Stimulated activated CD4-positive, alpha-beta T cell treated with anti-CD3 and anti-CD28 coated beads, Interleukin-15, amount 100 ng/mL, for 1 hour (primary cell): ENCODE measurements at places on chromosomes 6 and 20.

- no peak for DNase-seq
Measured at GRCh38 chr6:45902984-45903383, 112.7 kb downstream of the CLIC5 start.

DNA sequence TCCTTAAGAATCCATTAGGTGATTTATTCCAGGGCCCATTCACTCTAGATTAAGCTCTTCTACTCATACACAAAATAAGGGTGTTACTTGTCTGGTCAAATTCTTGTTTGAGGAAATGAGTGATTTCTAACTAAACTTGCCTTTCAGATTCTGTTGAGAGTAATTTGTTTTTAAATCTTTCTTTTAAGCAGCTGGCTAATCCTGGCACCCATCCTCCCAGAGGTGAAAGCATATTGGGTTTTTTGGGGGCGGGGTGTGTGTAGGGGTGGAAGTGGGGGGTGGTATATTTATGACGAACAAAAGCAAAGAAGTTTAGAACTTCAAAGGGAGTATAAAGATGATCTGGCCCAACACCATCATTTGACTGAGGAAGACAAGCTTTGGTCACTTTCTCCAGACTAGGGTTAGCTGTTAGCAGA is 94.7 kb downstream of the RTN4IP1 start:
- no peak for DNase-seq

GRCh38 chr20:17541996-17542395 is 10.8 kb upstream of the BFSP1 start:
- no peak for DNase-seq

DNA sequence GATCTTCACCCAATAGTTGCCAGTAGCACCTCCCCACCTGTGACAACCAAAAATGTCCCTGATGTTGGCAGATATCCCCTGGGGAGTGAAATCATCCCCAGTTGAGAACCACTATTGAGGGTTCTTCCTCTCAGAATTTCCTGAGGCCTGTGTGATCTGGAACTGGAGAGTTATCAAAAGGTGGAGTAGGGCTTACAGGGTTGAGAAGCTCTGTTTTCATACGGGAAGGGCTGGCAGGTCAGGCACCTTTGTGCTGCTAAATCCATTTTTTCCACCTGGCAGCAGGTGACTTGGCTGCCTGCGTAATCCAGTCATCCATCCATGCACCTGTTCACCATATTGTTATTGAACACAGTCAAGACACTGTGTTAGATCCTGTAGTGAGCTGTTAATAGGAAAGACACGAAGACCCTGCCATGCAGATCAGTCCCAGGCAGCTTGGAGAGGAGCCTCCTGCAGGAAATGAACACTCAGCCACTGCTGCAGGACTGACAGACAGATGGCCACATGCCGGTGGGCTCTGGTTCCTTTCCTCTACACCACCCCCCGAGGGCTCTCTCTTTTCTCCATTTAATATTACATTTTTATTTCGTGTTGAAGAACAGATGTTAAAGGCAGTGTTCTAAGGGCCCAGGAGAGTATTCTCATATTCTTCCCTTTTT is 5.4 kb downstream of the DUSP22 start:
- DNase-seq: no peak

DNA sequence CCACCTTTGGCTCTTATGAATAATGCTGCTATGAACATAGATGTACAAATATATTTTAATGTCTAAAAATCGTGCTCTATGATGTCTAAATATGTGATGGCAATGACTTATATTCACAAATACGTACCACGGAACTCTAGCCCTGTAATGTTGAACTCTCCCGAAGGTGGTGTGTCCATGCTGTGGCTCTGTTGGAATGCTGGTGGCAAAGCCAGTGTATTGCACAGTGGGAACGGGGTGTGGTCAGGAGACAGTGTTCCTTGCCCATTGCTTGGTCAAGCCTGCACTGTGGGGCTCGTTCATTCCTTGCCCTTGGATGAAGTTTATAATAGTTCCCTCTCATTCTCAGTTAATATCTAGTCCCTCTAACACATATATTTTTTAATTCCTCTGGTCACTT is 109.6 kb downstream of the MTHFD1L start:
- no peak for DNase-seq

- DNase-seq: no peak
Measured at GRCh38 chr6:53151676-53152075, 3.0 kb upstream of the GCM1 start.

DNA sequence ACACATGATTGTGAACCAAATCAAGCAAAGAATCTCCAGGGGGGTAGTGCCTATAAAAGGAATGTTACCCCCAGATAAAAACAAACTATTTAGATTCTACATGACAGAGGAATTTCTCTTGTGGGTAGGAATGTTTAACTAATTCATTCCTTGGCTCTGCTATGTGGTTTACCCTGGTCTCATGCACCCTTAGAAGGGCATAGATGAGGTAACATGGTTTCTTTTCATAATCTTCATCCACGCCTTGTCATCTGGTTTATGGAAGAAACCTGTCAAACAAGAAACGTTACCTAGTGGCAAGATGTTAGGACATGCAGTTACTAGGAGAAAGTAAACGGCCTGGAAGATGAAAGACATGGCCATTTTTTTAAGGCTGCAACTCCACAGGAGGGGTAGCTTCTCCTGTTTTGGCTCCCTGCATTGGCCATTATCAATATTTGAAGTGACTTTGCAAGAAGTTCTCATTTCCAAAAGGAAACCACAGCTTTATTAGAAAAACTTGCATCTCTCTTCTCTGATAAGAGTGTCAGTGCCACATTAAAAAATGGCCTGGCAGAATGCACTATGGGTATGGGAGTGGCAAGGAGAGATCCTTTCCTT is 45.5 kb downstream of the STX11 start:
- DNase-seq: no peak

GRCh38 chr20:8331740-8332412 is 199.8 kb downstream of the PLCB1 start:
- DNase-seq: no peak

GRCh38 chr20:51931371-51931781 is 129.1 kb upstream of the SALL4 start:
- DNase-seq: no peak

DNA sequence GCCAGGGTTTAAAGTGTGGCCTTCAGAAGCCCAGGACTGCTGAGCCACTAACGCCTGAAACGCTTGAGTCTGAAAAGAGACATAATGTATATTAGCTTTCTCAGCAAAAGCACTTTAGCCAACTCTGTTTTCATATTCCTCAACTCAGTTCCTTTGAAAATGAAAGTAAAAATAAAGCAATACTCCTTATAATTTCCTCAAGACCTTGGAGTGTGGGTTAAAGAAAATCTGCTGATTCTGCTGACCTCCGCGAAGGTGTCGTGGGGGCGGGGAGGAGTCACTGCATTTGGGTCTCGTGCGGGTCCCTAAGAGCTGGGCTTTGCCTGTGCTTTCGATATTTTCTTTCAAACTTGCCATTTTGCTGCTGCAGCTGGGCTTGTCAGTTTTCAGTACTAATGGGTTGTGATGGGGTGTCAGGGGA is 142.2 kb upstream of the ARID1B start:
- DNase-seq: no peak
